ENCODE measurements at places on chromosomes 4 and X.

DNA sequence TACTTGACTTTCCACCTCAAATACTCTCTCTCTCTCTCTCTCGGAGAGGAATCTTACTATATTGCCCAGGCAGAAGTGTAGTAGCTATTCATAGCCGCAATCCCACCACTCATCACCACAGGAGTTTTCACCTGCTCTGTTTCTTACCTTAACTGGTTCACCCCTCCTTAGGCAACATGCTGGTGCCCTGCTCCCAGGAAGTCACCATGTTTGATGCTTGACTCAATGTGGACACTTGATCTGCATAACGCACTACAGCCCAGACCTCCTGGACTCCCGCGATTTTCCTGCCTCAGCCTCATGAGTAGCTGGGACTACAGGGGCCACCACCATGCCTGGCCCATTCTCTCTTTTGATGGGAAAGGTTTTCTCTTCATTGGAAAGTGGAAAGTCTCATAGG is 271.8 kb downstream of the FBXW7 start:
- DNase-seq = no peak

DNA sequence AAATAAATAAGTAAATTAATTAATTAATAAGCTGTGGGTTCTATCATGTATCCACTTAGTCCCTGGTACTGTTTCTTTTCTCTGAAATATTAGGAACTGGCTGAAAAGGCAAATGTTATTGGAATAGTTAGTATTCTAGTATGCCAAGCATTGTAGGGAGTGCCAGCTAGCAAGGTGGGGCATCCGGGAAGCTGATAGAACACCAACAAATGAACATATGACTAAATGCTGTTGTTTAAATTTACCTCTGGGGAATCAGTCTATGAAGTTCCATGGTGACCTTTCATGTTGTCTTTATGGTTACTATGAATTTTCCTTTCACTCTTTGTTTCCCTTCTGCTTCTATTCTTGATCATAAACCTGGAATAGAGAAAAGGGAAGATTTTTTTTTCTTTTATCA is 32.7 kb downstream of the NUDT6 start:
- no peak for DNase-seq

- DNase-seq = no peak
Measured at GRCh38 chrX:133653358-133653757, 238.1 kb upstream of the GPC4 start.

GRCh38 chrX:37993837-37994619 is 12.3 kb upstream of the SYTL5 start:
- peak; percentile 16 for DNase-seq

DNA sequence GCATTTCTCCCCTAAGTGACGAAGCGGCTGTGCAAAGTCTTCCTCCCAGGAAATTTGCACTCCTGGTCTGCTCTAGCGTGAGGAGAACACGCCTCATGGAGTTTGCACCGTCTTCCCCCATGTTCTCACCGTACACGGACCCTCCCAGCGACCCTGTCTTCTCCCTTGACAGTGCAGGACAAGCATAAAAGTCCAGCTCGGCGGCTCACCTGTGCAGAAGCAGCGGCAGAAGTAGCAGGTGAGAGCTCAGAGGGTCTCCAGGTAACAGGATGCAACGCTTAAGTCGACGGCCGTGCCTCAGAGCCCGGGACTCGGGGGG is 314 bp downstream of the P2RY8 start:
- DNase-seq = no peak

DNA sequence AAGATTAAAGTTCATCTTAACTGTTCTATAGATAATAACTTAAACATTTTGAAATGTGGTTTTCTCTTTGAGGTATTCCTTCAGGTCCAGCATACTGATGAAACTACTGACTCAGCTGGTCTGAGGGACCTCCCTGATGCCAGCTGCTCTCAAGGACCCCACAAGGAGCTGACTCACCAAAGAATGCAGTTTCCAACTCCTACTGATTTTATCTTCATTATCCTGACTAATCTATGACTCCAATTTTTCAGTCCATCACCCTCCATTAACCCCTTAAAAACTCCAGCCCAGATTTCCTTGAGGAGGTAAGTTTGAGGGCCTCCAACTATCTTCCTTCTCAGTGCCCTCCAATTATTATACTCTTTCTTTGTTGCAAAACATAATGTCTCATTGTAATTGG is 1.4 kb upstream of the UGT2B4 start:
- DNase-seq = no peak

DNA sequence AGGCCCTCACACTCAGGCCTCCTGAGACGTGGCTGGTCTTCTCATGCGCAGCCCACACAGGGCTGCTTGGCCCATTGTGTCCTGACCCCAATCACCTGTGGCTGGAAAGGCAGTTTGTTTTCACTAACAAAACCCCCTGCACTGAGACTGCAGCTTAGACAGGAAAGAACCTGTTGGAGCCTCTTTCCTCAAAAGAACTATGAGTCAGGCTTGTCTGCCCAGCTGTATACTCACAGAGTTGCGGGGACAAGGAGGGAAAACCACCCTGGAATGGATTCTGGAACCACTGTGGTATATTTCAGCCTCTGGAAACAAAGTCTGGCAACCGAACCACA is 5.2 kb upstream of the TMEM156 start:
- no peak for DNase-seq

- no peak for DNase-seq
Measured at GRCh38 chr4:71639380-71639779, 144.5 kb downstream of the GC start.

GRCh38 chrX:137236837-137237236 is 203.0 kb upstream of the GPR101 start:
- DNase-seq = no peak

DNA sequence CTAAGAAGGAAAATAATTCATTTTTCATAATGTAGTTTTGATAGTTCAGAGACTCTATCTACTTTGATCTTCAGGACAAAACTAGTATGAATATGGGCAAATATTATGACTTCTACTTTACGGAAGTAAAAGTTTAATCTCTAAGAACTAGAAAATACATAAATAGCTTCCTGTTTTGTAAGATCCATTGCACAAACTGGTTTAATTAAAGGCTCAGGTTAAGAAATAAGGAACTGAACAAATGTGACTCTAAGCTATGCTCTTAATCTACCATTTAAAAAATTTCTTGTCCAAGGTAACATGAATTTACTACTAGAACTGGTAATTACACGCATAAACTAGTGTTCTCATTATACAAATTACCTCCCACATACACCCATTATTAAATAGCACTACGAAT is 360.6 kb downstream of the INPP4B start:
- DNase-seq = no peak

DNA sequence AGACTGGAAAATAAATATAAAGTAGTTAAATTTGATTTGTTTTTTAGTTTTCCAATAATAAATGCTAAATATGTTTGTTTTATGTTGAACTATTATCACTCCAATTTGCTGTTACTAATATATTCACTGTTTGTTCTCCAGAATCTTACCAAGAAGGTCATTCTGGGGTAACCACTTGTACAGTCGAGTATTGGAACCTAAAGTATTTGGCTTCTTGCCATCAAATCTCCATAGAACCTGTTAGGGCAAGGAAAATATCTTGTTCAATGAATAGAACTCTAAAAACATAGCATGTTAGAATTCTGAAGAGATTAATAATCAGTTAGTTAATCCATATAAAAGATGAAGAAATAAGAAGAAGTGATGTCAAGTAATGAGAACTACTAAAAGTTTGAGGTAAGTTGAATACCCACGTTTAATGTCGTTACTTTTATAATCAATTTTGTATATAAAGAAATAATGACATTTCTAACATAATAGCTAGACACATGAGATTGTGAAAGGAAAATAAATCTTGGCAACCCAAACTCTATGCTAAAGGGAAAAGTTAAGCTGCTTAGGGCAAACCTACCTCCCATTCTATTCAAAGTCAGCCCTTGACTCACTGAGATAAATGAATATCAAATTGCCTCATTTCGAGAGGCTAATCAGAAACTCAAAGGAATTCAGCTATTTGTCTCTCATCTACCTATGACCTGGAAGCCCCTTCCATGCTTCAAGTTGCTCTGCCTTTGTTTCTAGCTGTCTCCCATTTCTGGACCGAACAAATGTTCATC is 15.3 kb downstream of the UGT2B15 start:
- no peak for DNase-seq

Measured in T-helper 2 cell (primary cell).